ENCODE measurements at places on chromosomes 1 and 21.

DNA sequence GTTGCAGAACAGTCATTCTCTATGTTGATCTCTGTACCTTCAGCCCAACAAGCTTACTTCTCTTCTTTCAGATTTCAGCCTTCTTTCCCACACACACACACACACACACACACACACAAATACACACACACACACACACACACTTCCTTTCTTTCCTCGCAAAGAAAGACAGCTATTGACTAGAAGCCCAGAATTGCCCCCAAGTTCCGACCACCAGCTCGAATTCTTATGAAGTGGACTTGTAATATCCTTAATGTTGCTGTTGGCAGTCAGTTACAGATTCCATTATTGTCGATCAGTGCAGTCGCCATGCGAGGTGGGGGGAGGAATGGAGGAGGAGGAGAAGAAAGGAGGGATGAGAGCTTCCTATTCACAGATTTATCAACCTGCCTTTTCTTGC lies 125.5 kb downstream of the CLEC20A start:
- no peak for DNase-seq

DNA sequence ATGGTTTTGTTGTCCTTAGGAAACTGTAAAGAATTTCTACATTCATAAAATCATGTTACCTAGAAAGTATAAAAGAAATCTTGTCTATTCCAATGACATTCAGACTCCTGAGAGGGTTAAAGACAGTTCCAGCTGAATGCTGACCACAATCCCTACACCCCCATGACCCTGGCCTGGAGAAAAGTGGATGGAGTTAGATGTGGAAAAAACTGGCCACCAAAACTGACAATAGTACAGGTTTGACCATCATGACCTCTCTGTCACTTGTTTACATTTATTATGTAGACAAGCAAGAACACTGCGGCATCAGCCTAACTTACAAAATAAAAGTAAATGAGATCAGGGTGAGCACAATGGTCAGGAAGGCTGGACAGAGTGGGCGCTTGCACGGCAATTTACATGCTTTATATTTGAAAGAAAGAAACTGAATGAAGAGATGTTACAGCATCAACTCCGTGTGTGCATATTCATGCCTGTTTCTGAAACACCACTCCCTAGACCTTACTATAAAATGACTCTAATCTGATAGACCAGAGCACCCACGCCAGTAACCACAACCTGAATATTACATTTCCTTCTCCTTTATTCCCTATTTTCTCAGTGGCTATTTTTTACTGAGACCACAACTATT lies 116.0 kb downstream of the ESRRG start:
- DNase-seq, result no peak

- no peak for DNase-seq
Observed at GRCh38 chr1:202788800-202789199, 19.4 kb downstream of the KDM5B start.

GRCh38 chr1:156056326-156056849 lies 1.8 kb downstream of the LAMTOR2 start:
- no peak for DNase-seq

- DNase-seq, result no peak
Observed at GRCh38 chr1:228101994-228102790, 933 bp downstream of the C1orf35 start.

- no peak for DNase-seq
Observed at GRCh38 chr1:221594576-221594975, 147.3 kb downstream of the DUSP10 start.

DNA sequence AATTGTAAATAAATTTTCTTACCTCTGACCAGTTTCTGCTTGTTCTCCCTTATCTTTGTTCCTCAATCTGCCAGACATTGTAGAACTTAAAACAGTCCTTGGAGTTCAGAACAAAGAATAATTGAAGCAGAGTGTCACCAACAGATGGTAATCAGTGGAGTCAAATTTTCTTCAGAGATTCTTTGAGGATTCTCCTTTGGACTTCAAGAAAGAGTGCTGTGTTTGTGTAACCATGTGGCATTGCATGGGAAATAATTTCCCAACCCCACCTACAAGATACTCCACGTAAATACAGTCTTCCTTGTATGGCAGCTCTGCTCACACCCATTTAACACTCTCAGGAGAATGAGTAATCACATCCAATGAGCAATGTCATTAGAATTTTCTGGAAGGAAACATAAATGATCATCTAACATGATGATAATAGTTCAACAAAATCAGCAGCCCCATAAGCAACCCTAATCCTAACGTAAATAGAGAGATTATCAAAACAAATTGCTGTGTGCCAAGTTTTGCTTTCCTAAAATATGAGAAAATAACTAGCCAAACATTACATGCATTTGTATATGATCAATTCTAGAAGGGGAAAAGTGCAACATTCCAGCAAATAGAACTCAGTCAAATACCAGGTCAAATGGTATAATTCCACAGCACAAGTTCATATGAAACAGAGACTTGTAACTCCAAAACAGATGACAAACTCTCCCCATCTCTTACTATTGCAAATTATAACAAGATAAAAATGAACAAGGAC lies 6.9 kb upstream of the DENND1B start:
- no peak for DNase-seq

Measured in chondrocyte (in vitro differentiated cells).